ENCODE measurements at places on chromosomes 5 and 9.

- peak; percentile 51 for DNase-seq
These were observed 28.1 kb downstream of the NEK6 start for GRCh38 chr9:124285903-124286291.

DNA sequence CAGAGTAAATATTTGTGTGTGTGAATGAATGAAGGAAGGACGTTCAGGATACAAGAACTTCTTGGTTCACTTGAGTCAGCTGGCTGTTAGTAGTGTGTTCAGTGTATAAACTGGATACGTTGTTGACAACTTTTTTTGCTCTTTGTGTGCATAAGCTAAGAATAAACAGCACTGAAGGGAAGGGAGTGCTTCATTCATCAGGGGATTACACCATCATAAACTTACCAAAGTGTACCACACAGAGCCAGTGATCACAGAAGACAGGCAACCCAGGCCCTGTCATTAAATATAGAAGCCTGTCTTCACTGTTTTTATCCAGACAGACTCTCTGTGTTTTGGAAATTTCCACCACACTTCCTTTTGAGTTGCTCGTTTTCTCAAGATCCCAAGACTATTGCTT lies 55.5 kb upstream of the MEF2C start:
- no peak for DNase-seq

DNA sequence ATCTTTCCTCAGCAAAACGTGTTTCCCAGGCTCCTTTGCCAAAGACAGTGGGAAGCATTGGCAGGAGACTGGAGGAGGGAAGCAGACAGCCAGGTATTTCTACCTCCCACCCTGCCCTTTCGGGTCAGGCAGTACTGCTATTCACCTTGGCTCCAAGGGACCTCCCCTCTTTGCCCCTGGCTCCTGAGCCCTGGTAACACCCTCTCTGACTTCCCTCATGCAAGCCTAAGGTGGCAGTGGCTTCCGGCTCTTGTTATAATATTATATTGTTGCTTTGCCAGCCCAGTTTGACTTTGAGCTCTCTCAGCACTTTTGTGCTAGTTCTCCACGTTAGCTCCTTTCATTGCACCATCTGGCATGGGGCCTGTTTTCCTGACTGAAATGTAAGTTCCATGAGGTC lies 81.6 kb upstream of the IFNK start:
- no peak for DNase-seq

GRCh38 chr5:34017254-34017653 lies 9.4 kb upstream of the AMACR start:
- no peak for DNase-seq

DNA sequence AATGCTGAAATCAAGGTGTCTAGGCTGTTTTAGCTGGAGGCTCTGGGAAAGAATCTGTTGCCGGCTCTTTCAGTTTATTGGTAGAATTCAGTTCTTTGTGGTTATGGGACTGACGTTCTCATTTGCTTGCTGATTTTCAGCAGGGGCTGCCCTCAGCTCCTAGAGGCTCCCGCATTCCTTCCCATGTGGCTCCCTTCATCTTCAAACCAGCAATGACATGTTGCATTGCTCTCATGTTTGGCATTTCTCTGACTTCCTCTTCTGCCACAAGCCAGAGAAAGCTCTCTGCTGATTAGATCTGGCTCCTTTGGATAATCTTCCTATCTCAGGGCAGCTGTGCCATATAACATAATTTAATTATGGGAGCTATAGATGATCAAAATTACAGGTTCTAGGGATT lies 360.3 kb downstream of the LRRC70 start:
- DNase-seq = no peak

DNA sequence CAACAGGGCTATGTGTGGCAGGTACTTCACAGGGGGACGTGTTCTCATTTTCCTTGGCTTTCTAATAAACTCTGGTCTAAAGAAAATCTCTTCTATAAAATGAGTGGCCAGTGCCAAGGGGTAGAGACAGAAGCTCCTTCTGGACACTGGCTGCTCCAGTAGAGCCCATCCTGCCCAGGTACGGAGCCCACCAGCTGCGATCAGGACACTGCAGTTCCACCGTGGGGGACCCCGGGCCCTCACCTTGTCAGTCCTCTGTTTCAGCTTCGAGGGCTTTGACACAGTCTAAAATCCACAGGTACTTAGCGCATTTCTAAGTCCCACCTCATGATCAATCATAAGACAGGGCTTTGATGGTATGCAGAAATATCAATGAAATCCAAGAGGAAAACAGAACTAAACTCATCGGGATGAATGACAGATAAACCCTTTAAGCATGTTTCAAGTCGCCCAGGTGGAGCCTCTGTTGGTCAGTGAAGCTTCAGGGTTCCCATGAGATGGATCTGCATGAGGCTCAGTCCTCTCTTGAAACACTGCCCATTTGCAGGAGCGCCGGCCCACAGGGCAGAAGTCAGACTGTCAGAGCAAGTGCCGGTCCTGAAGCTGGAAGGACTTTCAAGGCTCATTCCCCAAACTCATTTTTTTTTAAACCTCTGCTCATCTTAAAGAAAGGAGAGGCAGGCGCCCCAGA lies 20.3 kb upstream of the TERT start:
- no peak for DNase-seq

DNA sequence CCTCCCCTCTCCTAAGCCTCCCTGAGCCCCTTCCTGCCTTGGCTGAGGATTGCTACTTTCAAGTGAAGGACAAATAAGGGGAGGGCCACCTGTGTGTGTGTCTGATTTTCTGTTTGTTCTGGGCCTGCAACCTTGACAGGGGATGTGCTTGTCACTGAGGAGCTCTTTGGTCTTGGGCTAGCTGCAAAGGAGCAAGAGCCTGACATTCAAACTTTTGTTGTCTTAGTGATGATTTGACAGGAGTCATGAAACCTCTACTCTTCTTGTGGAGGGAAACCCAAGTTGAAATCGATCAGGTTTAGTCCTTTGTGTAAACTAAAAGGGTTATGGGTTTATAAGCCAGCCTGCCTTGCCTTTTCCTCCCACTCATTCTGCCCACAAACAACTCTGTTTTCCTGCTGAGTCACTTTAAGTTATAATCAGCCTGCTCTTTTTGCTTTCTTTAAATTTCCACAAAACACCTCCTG lies 16.9 kb downstream of the CLTA start:
- DNase-seq = no peak

DNA sequence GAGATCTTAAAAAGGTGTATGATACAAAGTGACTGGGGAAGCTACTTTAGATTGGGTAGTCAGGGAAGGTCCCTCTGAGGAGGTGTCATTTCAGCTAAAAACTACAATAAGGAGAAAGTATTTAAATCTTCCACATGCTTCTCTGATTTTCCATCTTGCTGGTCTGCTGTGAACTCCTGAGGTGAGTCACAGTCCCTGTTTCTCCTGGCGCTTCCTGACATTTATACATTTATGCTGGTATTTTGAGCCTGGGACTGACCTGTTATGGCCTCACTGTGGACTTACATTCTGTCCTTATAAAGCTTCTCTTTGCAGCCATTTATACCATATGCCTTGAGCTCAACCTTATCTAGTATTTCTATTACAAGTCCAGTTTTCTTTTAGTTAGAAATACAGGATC lies 95.1 kb downstream of the MED27 start:
- DNase-seq = no peak

GRCh38 chr5:9497347-9497746 lies 48.5 kb downstream of the SEMA5A start:
- no peak for DNase-seq

DNA sequence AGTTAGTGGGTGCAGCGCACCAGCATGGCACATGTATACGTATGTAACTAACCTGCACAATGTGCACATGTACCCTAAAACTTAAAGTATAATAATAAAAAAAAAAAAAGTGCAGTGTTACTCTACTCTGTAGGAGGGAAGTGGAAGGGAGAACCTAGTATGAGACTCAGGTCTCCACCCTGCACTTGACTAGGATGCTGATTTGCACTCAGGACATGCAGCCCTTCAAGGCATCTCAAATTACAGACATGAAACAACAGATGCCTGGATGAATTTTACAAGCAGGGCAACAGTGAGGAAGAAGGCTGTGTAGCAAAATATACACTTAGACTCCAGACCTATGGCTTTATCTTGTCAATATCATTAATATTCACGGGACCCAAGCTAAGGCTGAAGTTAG lies 16.5 kb downstream of the TRIM32 start:
- no peak for DNase-seq

GRCh38 chr9:86354818-86355309 lies 654 bp upstream of the TUT7 start:
- DNase-seq = no peak

GRCh38 chr5:76576996-76577395 lies 46.2 kb downstream of the F2RL2 start:
- no peak for DNase-seq

DNA sequence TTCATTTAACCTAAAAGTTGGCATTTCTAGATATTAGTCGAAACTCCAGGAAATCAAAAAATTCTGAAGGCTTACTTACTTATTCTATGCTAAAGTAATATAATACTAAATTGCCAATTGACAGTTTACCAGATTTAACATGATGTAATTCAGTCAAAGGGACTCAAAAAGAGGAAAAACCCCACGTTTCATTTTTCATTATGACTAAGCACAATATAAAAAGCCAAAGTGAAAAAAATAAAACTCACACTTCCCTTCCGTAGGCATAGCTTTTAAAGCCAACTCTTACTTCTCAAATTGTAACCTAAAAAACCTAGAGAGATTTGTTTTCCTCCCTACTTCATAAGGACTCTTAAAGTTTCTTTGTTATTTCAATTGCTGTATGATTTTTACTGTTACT lies 146.6 kb downstream of the RAPGEF6 start:
- no peak for DNase-seq

GRCh38 chr5:178854284-178854683 lies 5.5 kb upstream of the ZNF354B start:
- no peak for DNase-seq

- DNase-seq = no peak
These were observed 114.4 kb downstream of the PBX3 start for GRCh38 chr9:125861405-125862058.

DNA sequence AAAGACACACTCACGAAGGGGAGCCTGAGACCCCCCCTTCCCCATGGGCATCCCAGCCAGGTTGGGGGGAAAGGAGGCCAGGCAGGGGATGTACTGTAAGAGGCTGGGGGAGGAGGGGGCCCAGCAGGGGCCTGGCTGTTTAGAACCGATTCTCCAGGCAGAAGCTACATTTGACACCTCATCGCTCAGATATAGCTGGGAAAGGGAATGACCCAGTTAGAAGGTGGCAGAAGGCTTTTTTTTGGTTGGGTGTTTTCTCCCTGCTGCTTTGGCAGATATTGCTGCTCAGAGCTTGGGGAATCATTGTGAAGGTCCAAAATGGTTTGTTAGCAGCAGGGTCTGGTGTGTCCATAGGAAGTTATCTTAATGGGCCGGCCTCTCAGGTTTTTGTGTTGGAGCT lies 6.0 kb downstream of the CDX1 start:
- no peak for DNase-seq

DNA sequence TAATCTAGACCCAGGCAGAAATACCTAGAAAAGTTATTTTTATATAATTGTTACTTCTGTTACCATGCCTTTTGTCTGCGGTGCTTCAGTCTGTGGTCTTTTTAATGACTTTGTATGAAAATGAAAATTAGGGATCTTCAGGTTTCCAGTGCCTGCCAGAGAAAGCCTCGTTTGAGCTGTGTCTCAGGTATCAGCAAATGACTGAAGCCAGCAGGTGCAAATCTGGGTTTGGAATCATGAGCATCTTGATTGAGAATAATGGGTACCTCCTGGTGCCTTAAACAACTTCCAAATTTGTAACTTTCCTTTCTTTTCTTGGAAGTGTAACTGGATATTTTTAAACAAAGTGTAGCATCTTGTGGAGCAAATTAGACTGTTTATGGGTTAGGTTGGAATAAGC lies 4.3 kb downstream of the ZBTB34 start:
- DNase-seq = no peak

GRCh38 chr9:134991808-134992754 lies 74.4 kb upstream of the FCN1 start:
- no peak for DNase-seq

DNA sequence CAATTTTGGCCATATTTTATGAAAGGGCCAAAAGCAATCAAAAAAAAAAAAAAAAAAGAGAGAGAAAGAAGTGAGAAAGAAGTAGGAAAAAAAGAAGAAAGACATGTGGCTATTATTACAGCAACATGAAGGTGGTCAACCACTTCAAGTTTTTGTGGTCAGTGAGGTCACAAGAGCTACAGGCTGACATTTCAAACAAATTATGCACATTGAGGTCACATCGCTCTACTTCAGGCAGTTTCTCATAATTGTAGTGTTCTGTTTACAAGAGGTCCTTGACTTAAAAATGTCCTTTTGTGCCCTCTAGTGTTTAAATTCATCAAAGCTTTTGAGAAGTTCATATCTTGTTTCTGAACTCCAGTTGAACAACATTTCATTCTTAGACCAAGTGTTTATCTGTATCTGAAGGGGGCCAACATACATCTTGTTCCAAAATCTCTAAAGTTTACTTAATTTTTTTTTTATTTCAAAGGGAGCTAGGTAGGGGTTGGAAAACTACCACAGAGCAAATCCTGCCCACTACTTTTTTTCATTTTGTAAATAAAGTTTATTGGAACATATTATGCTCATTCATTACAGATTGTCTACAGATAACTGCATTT lies 513.1 kb downstream of the PDE4D start:
- no peak for DNase-seq

GRCh38 chr5:108867656-108868055 lies 120.0 kb downstream of the FER start:
- no peak for DNase-seq

DNA sequence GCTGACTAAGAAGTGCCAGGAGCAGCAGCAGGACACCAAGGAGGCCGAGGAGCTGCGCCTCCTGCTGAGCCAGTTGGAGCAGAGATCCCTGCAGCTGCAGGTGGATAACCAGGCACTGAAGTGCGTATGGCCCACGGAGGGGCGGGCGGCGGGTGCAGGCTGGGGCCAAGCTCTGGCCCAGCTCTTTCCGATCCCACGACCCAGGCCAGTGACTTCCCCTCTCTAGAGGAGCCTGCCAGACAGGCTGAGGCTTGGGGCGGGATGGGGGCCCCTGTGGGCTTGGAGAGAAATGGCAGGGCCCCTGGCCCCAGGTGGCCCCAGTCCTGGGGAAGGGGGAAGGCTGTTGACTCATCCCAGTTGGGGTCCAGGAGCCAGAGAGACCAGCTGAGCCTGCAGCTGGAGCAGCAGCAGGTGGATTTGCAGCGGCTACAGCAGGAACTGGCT lies 3.6 kb downstream of the PTRH1 start:
- no peak for DNase-seq

GRCh38 chr5:5572010-5572865 lies 149.8 kb downstream of the ICE1 start:
- no peak for DNase-seq

GRCh38 chr9:134410835-134411217 lies 84.6 kb downstream of the RXRA start:
- no peak for DNase-seq

DNA sequence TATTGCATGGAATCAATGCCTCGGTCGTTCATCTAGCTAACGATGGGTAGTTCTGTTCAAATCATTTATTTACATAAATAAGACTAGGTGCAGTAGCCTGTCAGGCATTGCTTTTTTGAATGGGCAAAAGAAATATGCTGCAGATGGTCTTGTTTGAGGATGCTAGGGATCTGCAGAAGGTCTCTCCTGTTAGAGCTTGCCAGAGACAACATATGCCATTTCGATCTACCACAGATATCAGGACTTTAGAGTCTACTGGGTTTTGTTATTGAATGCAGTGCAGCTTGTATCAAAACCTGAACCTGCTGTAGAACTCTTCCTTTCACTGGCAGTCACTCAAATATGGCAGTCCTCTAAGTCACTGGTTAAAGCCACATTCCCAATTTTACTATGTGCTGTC lies 381.1 kb upstream of the CDH10 start:
- DNase-seq = no peak
